Head of caudate nucleus (tissue), 42 donors: ENCODE measurements at places on chromosomes 13 and 19.

GRCh38 chr13:113220141-113220598 lies 10.8 kb downstream of the CUL4A start:
- DNase-seq: no peak

- no peak for DNase-seq
Observed at GRCh38 chr13:112838842-112839117, 130.2 kb upstream of the MCF2L start.

- no peak for DNase-seq
Observed at GRCh38 chr13:25214491-25215252, 42.6 kb upstream of the AMER2 start.

DNA sequence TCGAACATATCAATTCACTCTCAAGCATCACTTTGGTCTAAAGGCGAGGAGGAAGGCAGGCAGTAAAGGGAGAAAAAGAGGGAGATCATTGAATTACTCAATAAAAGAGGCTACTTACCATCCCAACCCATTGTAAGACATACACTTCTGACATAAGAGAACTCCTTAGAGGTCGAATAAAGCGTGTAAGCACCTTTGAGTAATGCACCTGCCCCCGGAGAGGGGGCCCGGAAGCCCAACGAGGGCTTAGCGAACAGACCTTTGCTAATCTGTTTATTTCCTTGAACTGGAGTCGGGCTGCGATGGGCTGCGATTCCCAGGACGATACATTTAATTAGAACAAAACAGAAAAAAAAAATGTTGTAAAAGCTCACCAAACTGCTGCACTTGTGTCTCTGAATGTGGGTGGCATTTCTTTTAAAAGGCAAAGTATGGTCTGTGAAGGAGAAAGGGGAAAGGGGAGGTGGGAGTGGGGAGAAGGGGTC lies 3.0 kb downstream of the ZC3H4 start:
- no peak for DNase-seq

- DNase-seq: no peak
Observed at GRCh38 chr13:38905861-38906260, 84.8 kb downstream of the STOML3 start.

DNA sequence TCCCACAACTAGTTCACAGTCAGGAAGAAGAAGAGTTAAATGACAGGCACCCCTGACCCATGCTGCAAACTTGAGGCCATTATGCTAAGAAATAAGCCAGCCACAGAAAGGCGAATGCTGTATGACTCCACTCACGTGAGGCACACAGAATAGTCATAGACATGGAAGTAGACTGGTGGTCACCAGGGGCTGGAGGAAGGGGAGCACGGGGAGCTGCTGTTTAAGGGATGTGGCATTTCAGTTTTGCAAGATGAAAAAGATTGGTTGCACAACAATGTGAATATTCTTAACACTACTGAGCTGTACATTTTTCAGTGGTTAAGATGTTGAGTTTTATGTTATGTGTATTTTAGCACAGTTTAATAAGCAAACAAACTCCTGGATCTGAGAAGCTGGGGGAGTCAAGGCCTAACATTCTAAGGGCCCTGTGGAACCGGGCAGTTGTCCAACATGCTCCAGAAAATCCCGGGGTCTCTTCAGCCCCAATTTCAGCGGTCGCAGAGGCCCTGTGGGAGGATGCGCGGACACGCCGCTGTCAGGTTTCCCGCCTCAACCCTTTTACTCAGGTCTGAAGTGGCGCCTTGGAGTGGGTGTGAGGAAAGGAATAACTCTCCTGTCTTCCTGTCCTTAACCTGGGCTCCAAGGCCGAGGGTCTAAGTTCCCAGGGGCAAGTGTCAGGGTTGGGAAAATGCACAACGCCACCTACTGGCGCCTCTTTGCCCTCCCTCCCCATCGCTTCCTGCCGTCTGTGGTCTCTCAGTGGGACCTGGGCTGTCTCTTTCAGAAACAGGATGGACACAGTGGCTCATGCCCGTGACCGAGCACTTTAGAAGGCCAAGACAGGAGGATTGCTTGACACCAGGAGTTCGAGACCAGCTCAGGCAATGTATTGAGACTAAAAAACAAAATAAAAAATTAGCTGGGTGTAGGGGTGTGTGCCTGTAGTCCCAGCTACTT lies 4.4 kb upstream of the TMEM272 start:
- no peak for DNase-seq

DNA sequence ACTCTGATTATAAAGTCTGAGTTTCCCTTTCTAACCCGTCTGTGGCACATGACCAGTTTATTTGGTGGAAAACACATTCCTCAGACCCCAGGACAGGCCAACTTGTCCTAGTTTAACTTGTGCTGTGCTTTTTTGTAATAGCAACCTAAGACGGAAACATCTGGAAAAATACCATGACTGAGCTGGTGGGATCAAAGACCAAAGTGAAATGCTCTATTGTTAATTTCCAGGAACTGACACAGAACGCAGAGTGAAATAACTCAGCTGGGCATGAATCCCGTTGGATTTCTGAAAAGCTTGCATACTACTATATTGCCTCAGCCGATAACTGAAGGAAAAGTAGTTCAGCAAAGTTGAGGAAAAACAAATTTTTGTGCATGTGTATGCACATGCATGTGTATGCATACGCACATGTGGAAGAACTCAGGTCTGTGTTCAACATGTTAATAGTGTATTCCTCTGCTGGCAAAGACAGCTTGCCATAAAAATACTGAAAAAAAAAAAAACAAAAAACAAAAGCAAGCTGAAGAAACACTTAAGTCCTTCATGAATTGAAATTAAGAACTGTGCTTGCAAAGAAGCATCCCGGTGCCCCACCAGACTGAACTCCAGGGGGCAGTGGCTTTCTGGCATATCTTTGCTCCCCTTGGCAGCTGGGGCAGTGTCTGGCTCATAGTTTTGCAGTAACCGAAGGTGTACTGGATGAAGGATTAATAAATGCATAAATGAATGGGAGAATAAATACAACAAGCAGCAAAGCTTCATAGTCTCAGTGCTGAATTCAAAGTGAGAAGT lies 187.8 kb downstream of the LHFPL6 start:
- DNase-seq: peak; percentile 49

GRCh38 chr13:110877737-110878258 lies 37.1 kb downstream of the ANKRD10 start:
- DNase-seq: no peak

- no peak for DNase-seq
Observed at GRCh38 chr19:18961767-18962620, 21.0 kb upstream of the HOMER3 start.

- no peak for DNase-seq
Observed at GRCh38 chr19:7638802-7639465, 2.0 kb downstream of the STXBP2 start.

DNA sequence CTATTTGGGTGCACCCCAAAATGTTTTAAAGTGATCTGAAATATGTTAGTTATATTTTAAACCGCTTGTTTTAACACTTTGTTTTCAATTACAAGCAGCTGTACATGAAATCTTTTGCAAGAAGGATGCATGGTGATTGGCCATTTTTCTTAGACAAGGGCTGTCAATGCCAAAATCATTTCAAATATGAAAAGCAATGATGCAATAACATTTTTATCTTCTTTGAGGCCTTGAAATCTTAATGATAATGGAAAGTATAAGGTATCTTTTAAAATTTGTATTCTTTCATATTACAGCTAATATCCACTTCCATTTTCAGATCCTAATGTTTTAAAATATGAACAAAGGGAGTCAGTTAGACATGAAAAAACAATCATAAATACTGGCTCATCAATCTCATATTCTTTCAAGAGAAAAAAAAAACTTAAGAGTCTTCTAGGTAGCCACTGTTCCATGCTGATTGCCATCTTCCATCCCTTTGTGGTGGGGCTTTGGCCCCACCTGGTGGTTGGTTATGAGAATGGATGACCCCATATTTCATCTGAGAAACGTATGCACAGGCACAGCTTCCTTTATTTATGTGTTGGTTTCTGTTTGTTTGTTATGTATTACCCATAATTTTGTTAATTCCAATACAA lies 330.3 kb upstream of the MIR17HG start:
- peak; percentile 47 for DNase-seq

GRCh38 chr13:37868691-37869505 lies 674 bp downstream of the TRPC4 start:
- DNase-seq: peak; percentile 30

DNA sequence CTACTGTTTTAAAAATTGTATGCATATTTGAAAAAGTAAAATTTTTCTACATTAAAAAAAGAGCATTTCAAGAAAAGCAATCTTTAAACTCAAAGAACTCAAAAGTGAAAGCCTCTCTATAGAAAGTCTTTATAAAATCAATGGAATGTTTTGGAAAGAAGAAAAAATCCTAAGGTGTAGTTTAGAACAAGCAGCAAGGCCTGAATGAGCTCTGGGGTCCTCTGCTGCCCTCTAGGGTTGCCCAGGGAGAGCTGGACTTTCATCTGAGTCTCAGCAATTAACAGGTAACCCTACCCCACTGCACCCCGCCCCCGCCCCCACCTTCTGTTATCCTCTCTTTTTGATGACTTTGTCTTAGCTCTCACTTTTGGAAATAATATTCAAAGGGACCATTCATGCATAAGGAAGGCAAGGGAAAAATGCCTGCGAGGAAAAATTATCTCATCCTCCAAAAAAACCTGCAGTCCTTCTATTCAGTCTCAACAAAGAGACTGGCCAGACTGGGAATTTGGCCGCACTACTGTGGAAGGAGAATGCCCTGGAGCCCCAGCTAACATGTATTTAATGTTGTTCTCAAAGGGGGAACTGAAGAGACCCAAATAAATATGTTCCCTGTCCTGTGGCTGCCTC lies 24.1 kb downstream of the SLC25A30 start:
- DNase-seq: peak; percentile 38

- DNase-seq: no peak
Observed at GRCh38 chr19:5358173-5358800, 17.7 kb upstream of the PTPRS start.

- peak; percentile 50 for DNase-seq
Observed at GRCh38 chr19:45250832-45251451, at the start of gene MARK4. TSS of gene MARK4 (plus strand) at chr19:45251271. CDS start at chr19:45251589, 318 bp downstream.

DNA sequence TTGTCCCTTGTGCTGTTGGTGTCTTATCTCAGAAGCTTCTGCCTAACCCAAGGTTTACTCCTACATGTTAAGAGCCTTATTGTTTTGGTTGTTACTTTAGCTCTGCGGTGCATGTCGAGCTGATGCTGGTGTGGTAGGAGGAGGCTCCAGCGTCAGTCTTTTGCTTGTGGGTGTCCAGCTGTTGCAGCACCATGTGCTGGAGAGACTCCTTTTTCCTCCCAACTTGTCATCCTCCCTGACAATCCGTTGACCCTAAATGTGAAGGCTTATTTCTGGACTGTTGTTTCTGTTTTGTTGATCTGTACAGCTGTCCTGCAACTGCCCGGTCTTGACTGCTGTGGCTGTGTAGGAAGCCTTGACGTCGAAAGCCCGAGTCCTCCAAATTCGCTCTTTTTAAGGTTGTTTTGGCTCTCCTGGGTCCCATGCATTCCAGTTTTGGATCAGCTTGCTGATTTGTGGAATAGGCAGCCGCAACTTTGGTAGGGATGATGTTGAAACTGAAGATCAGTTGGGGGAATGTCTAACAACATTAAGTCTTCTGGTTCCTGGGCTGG lies 15.3 kb downstream of the NAXD start:
- no peak for DNase-seq

GRCh38 chr13:38213314-38213713 lies 136.3 kb upstream of the UFM1 start:
- DNase-seq: no peak

- no peak for DNase-seq
Observed at GRCh38 chr13:24348797-24349515, 39.6 kb downstream of the C1QTNF9 start.

- no peak for DNase-seq
Observed at GRCh38 chr13:75458696-75459422, 23.1 kb downstream of the TBC1D4 start.

DNA sequence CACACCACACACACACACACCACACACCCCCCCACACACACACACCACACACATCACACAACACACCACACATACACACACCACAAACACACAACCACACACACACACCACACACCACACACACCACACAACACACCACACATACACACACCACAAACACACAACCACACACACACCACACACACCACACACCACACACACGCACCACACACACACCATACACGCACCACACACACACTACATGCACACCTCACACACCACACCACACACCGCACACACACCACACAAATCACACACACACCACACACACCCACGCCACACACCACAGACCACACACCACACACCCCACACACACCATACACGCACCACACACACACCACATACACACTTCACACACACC lies 83.5 kb downstream of the ZNF557 start:
- no peak for DNase-seq

GRCh38 chr19:55165952-55166529 lies 372 bp downstream of the DNAAF3 start:
- DNase-seq: peak; percentile 71

DNA sequence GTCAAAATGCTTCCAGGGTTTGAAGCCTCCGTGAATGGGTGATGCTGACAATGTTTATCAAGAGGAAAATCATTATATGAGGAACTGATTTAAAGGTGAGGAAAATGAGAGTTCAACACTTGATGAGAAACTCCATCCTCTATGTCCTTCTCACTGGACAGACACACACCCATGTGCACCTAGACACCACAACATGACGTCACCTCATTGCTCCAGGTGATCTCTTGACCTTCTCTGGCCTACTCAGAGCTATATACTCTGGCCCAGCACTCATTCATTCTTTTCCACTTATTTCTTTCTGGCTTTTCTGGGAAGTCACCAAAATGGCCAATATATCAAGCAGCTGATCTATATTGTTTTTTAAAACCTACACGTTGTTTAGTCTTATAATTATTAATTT lies 778.7 kb upstream of the PCDH20 start:
- DNase-seq: no peak

GRCh38 chr19:54478677-54479266 lies 5.7 kb upstream of the CDC42EP5 start:
- DNase-seq: no peak

DNA sequence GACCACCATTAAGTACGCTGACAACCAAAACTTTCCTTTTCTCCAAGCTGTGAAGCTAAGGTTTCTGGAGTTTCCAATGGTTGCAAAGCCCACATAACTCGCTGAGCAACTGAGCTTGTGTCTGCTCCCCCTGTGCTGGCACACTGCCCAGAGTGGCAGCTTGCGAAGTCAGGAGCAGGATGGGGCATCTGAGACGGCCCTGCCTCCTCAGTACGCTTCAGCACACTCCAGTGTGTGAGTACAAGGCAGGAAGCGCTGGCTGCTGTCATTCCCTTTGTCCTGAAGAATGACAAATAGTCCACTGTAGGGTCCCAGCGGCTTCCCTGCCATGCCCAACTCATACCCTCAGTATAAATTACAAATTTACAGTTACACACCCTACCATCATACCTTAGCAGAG lies 51.5 kb downstream of the SKA3 start:
- no peak for DNase-seq

- peak; percentile 91 for DNase-seq
Observed at GRCh38 chr19:7293762-7294557, at the start of gene INSR. TSS of gene INSR (minus strand) at chr19:7294414. CDS start at chr19:7293891, 523 bp downstream.

- peak; percentile 85 for DNase-seq
Observed at GRCh38 chr19:45045671-45046353, 7.0 kb downstream of the CLASRP start.

DNA sequence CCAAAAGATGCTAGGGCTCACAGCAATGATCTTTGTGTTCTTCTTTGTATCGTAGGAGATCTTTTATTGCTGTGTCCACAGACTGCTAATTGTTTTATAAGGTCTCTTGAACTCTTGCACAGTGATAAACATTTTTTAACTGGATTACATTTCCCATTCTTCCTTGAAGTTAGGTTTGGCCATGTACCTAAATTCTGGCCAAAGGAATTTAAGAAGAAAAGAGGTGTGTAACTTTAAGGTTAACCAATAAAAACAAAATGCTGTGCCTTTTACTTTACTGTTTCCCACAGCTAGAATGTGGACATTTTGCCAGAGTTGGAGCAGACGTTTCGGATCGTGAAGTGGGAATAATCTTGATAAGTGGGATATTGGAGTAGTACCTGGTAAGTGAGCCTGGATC lies 82.6 kb upstream of the GPC6 start:
- no peak for DNase-seq
